ENCODE measurements at places on chromosomes 13 and 19.

GRCh38 chr19:30407068-30407709 lies 35.0 kb downstream of the ZNF536 start:
- peak; percentile 24 for DNase-seq

DNA sequence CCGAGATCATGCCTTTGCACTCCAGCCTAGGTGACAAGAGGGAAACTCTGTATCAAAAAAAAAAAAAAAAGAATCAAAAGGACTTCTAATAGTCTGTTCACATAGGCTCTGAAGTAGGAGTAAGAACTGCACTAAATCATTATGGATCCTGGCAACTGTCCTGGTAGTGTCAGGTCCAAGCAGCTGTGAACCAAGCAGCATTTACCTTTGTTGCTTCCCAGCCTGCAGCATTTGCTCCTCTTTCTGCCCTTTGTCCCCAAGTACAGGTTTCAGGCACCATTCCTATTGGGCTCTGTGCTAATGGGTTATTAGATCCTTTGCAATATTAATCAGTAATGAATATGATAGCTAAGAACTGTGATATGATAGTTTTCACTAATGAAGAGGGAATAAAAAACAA lies 77.4 kb upstream of the NBEA start:
- no peak for DNase-seq

DNA sequence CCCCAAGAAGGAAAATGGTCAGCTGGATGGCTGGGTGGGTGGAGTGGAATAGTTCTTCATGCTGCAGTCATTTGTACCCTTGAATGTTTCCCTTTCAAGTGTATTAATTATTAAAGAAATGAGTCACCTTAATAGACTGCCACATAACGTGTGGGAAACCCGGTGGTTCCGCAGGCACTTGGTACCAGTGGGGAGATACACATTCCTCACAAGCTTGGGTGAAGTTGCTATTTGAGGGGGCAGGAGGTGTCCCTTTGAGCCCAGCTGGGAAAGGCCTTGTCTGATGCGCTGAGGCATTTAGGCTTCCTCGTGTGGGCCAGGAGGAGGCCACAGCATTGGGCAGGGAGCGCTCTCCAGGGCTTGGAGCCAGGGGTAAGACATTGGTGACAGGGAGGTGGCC lies 57.7 kb downstream of the ATP8A2 start:
- DNase-seq, result peak; percentile 32

GRCh38 chr19:6396305-6396704 lies 3.3 kb upstream of the GTF2F1 start:
- no peak for DNase-seq

DNA sequence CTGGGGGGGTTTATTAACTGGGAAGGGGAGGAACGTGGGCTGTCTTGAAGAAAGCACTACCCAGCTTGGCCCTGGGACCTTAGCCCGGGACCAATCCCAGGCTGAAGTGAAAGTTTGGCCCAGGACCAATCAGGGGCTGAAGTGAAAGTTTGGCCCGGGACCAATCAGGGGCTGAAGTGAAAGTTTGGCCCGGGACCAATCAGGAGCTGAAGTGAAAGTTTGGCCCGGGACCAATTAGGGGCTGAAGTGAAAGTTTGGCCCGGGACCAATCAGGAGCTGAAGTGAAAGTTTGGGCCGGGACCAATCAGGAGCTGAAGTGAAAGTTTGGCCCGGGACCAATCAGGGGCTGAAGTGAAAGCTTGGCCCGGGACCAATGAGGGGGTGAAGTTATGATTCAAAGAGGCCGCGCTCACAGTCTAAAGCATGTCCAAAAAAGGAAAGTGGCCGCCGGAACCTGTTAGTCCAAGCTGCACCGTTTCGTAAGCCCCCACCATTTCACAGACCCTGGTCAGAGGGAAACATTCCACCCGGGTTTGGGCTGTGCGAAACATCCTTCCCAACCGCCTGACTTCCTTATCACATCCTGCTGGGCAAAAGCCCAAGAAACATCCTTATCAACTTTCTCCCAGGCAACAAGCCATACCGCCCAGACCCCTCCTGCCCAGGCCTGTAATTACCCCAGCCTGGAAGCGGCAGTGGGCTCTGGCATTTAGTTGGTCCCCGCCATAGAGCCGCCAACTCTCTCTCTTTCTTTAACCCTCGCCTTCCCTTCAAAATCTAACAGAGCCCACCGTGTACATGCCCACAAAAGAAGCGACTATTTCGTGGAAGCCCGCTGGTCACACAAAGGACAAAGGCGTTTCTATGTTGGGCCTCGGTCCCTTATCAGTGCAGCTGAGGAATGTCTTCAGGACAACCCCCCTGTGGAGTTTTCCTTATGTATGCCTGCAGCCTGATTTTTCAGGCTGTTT lies 1.1 kb downstream of the ZNF850 start:
- peak; percentile 85 for DNase-seq

- DNase-seq, result no peak
Observed at GRCh38 chr19:46179076-46179759, 31.2 kb downstream of the IGFL2 start.

DNA sequence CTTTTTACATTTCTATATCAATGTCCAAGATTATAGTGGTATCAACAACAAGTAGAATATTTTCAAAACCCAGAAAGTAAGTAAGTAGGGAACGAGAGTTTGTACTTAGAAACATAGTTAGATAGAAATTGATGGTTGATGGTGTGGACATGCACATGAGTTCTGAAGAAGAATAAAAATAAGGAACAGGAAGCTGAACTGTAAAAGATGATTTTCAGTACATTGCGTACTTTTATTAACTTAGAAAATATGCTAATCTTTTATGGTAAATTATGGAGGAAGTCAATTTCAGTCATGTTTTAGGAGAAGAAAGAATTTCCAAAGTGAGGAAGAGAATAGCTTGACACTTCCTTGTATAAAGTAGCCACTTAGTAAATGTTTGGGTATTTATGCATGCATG lies 12.3 kb upstream of the GPR18 start:
- no peak for DNase-seq
